NCI-H2107 (cell line): ENCODE measurements at places on chromosomes 6 and 20.

- DNase-seq, result no peak
Measured at GRCh38 chr6:106477146-106477545, 116.6 kb downstream of the CRYBG1 start.

- DNase-seq, result no peak
Measured at GRCh38 chr20:48558906-48559305, 268.9 kb downstream of the PREX1 start.

- no peak for DNase-seq
Measured at GRCh38 chr6:16677458-16677857, 83.8 kb downstream of the ATXN1 start.

DNA sequence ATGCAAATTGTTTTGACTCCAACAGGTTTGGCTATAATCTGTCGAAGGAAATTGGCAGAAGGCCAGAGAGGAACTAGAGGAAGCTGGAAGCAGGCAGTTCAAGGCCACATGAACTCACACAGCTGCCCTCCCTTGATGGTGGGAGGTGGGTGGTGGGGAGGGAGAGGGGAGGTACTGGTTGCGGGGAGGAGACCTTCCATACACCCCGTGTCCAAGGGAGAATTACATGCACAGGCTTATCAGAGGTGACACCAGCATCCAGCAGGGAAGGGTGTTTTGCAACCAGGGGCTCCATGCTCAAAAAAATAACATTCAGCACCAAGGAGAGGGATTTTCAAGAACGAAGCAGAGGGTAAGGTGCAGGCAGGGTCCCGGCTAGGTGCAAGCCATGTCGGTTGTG is 9.1 kb downstream of the PRND start:
- DNase-seq, result no peak

DNA sequence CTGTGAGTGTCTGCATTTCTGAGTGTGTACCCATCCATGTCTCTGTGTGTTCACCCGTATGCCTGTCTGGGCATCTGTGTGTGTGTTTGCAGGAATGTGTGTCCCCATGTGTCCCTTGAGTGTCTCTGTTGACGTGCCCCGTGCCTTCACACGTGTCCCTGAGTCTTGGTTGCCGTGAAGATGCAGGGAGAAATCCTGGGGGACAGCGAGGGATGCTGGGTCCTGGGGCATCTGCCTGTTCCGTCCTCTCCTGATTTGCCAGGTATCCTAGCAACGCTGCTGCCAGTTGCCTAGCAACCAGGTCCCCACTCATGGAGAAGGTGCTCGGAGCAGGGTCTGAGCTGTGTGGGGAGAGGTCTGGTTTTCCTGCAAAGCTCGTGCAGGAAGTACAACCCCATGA is 6.0 kb upstream of the LKAAEAR1 start:
- no peak for DNase-seq
